ENCODE measurements at places on chromosomes 3 and 15.

DNA sequence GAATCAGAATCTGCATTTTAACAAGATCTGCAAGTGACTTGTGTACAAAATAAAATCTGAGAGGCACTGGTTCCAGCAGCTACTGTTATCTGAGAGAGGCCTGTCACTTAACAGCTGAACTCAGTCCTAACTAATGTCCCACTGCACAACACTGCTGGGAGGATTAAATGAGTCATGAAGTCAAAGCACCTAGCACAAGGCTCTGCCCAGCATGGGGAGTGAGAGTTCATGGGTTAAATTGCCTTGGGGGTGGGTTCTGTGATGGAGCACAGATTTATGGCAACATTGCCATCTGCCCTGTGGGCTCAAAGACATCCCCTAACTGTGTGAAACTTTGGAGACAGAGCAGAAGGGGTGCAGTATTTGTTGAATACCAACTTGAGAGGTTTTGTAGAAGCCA, 250.9 kb downstream of the PLCL2 start:
- DNase-seq = no peak

GRCh38 chr3:195897853-195898415, 10.4 kb downstream of the TNK2 start:
- DNase-seq = no peak

DNA sequence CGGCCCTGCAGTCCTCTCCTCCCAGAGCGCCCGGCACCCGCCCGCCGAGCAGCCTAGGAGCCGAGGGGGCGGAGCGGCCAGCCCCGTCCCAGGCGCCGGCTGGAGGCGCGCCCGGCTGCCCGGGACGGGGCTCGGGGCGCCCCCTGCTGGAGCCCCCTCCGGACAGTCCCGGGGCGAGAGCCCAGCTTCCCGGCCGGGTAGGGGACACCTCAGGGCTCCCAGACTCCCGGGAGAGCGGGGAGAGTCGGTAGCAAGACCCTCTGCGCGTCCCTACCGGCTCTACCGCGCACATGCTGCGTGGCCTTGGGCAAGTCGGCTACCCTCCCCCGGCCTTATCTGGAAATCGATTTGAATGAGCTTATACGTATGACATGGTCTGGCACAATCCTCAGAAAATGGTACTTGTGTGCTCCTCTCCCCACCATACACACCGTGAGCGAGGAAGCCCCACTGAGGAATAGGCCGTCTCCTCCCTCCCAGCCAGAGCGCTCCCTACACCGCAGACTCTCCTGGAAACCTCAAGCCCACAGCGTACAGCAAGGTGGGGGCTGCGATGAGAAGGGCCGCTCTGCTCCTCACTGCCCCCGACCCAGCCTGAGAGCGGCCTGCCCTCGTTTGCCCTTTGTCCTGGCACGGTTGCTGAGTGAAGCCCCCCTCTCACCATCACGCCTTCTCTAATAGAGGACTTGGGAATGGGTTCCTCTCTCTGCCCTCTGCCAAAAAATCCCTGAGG, at the start of gene DAPK2:
Gene DAPK2 (minus strand): TSS at position 65 of the 733 bp plus-strand sequence. CDS start 6,224 bp downstream, outside the sequence.
- no peak for DNase-seq

DNA sequence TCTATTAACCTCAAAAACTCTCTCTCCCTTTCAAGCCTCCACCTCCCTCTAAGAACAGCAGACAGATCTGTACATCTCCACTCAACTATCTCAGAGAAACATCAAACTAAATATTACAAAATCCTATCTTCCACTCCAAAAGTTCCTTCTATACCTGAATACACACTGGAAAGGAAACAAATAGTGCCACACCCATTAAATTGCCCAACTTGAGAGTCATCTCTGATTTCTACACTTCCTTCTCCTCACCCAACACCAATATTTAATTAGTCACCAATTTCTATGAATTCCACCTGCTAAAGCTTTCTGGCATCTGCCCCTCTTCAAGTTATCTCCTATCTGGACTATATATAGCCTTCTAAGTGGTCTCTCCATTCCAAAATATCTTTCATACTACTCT, 65.8 kb downstream of the PEAK1 start:
- peak; percentile 5 for DNase-seq

DNA sequence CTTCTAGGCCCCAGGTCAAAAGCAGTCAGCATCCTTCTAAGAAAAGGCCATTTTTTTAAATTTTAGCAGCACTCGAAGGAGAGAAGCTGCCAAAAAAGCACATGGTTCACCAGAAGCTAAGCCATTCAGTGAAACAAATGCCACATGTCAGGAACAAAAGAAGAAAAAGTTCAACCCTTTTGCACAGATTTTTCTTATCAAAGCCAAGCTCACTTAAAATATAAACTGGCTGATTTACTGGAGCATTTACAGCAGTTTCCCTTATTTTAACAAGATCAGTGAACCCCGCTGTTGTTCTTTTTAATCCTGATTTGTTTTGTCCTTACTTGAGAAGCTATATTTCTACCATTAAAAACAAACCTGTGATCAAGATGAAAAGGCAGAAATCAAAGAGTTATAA, 46.5 kb upstream of the SYNPR start:
- no peak for DNase-seq

DNA sequence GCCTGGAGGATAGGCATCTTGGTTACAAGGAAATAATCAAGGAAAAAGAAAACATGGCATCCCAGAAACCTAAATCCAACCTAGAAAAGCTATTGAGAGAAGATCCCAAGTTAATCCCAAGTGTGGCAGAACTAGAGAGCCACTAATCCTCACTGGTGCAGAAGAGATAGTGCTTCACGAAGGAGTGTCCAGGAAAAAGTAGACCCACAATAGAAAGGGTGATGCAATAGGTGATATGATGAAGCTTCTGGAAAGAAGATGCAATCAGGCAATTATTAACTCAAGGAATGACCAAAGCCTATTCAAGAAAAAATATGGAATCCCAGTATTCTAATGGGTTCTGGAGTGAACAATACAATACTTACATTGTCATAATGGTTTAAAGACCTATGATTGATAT, 95.2 kb downstream of the AQP9 start:
- DNase-seq = no peak

GRCh38 chr3:118705487-118706219, 329.0 kb downstream of the IGSF11 start:
- DNase-seq = no peak

DNA sequence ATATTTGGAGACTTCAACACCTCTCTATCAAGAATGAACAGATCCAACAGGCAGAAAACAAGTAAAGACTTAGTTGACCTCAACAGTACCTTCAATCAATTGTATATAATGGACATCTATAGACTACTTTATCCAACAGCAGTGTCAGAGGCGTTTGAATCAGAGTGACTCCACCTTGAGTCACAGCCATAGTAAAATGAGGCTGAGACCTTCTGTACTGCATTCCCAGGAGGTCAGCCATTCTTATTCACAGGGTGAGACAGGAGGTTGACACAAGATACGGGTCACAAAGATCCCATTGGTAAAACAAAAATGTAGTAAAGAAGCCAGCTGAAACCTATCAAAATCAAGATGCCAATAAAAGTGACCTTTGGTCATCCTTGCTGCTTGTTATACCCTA, 299.8 kb downstream of the CNTN3 start:
- DNase-seq = peak; percentile 23

- DNase-seq = no peak
These were observed 223.4 kb upstream of the CGNL1 start for GRCh38 chr15:57152666-57153539.

DNA sequence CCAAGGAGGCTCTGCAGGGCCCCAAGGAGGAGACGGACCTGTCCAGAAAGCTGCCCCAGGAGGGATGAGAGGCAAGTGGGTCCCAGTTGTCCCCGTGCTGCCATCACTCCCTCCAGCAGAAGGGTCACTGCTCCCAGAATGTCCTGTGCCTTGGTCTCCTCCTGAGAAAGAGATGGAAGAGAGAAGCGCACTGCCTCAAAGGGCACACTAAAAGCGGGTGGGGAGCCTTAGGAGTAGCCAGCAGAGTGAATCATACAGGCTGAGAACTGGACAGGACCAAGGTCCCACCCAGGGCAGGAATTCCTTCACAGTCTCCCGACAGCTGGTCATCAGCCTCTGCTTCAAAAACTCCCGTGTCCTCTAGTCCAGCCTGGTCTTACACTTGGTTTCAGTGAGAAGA, 4.6 kb downstream of the THPO start:
- no peak for DNase-seq

DNA sequence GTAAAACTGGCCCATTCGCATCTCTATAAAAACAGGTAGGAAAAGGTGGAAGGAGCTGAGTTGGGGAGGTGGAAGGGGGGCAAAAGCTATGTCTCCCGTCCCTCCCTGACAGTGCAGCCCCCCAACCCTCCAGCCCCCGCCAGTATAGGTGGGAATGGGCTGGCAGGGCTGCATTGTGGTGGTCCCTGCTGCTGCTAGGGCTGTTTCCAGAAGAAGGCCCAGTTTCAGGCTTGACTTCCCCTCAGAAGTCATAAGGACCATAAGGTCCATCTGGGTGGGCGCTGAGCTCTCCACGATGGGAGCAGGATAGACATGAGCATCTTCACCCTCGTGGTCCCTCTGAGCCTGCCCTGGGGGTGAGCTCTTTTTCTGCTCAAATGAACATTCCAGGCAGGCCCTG, 44.2 kb downstream of the APBA2 start:
- no peak for DNase-seq

GRCh38 chr3:95394286-95394685, 1331.4 kb downstream of the NSUN3 start:
- DNase-seq = no peak

- DNase-seq = no peak
These were observed 5.8 kb downstream of the ATP13A5 start for GRCh38 chr3:193372783-193373182.

- DNase-seq = peak; percentile 94
These were observed at the start of gene AQR for GRCh38 chr15:34969340-34970097. TSS of gene AQR (minus strand) at chr15:34969742. CDS start at chr15:34969613, 129 bp downstream.

- DNase-seq = no peak
These were observed 33.4 kb downstream of the CLDN1 start for GRCh38 chr3:190288836-190289235.

DNA sequence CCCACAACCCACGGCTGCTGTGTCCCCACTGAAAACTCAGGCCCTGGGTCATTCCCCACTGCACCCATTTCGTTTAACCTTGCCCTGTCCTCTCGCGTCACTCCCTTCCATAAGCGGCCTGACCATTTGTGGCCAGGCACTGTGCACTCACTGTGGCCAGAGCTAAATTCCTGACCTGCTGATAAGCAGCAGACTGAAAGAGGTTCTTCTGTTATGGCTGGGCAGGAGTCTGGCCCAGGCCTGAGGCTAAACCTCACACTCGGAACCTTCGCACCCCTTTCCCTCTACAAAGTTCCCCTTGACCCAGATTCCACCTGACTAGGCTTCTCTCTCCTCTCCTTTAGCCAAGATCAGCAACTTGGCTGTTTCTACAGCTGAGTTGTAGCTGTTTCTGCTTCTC, 62.3 kb downstream of the ADAMTS17 start:
- no peak for DNase-seq

GRCh38 chr3:39453134-39453533, 14.3 kb upstream of the MOBP start:
- no peak for DNase-seq

DNA sequence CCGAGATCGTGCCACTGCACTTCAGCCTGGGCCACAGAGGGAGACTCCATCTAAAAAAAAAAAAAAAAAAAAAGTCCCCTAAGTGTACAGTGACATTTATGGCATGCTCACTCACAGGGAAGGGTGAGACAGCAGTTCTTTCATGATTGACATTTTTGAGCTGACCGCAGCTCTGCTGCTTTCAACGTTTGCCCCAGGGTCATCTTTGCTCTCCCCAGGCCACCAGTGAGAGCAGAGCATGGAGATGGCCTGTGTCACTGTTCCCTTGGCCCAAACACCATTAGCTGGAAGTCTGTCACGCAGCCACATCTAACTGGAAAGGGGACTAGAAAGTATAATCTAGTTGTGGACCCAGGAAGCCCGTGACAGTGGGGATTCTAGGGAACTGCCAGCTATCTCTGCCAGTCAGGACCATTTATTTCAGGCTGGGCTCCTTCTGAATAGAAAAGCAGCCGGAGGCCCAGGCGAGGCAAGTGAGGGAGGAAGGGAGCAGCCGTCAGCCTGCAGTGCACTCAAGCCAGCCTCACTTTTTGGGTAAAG, 193.4 kb upstream of the HES1 start:
- no peak for DNase-seq

GRCh38 chr15:93360318-93360717, 271.3 kb upstream of the RGMA start:
- no peak for DNase-seq

- DNase-seq = no peak
These were observed 136.1 kb upstream of the MEF2A start for GRCh38 chr15:99429681-99430081.

GRCh38 chr3:116253511-116253910, 191.8 kb downstream of the LSAMP start:
- no peak for DNase-seq

DNA sequence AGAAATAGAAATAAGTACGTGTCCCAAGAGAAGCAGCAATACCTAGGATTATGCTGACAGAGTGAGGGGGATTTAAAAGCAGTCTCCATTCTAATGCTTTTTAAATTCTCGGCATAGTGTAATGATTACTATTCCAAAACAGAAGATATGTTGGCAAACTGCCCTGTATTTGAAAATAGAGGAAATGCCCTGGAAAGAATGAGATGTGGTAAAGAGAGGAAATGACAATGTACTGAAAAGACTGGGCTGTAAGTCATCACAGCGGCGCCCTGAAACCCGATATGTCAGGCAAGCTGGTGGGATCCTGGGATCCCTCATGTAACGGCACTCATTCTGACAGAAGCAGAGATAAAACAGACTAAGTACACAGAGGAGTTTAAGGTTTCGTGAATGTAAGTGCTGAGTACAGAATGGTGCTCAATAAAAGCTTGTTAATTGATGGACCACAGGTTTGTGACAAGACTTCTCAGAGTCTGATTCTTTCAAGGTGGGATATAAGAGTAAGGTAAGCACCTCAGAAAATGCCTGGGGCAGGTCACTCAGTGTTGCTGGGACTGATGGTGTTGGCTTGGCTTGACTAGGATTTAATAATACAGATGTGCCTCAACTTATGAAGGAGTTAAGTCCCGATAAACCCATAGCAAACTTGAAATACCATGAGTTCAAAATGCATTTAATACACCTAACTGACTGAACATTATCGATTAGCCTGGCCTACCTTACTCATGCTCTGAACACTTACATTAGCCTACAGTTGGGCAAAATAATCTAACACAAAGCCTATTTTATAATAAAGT, 91.4 kb downstream of the NFKBIZ start:
- DNase-seq = peak; percentile 99

DNA sequence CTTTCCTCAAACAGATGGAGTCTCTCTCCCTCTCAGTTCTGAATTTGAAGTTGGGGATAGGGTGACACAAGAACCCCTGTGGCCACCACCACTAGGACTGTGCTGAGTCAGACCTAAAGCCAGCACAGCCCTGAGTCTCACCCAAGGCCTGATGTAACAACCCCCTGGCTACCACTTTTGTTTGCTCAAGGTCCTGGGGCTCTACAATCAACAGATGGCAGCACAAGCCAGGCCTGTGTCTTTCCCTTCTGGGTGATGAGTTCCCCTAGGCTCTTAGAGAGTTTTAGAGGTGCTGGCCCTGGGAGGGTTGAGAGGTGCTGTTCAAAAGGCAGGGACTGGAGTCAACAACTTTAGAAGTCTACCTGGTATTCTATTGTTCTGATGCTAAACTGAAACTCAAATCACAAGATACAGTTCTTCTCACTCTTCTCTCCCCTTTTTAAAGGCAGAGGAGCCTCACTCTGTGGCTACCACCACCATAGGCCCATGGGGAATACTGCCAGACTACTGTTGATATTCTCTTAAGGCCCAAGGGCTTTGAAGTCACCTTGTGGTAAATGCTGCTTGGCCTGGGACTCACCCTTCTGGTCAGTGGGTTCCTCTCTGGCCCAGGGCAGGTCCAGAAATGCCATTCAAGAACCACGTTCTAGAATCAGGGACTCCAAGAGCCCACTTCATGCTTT, 6.5 kb downstream of the OR5K4 start:
- DNase-seq = no peak
